ENCODE measurements at places on chromosomes 5 and 9.

DNA sequence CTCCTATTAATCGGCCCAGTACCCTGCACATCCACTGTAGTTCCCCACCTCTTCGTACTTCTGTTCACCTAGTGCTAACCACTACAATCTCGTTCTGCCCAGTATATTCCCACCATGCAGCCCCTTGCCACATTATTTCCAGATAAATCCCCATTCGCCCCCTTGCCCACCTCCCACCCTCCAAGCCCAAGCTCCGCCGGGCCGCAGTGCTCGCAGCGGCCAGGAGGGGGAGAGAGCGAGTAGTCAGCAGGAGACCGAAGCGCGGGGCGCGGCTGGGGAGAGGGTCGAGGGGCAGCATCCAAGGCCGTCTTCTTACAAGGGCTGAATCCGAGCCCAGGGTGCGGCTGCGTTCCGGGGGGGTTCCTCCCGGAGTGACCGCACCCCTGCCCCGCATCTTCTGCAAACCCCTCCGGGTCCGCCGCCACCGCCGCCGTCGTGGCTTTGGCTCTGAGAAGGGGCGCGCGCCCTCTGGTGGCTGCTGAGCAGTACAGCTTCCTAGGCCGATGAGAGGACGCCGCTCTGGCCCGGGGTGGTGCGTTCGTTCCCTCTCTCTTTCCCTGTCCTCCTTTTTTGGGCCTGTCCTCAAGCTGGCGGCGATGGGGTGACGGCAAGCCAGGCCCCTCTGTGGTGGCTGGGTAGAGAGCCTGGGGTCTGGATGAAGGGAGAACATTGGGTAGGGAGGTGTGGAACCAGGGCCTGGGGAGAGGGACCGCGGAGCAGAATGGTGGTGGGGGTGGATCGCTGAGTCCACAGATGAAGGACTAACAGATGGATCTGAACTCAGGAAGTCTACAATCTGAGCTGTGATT, 30.0 kb upstream of the PSD2 start:
- peak; percentile 79 for DNase-seq

GRCh38 chr9:33907347-33907746, 90.4 kb downstream of the UBE2R2 start:
- no peak for DNase-seq

GRCh38 chr9:125515983-125516940, 190.7 kb downstream of the MAPKAP1 start:
- no peak for DNase-seq

- DNase-seq: peak; percentile 50
Measured at GRCh38 chr9:7287065-7287464, 512.5 kb downstream of the DMAC1 start.

DNA sequence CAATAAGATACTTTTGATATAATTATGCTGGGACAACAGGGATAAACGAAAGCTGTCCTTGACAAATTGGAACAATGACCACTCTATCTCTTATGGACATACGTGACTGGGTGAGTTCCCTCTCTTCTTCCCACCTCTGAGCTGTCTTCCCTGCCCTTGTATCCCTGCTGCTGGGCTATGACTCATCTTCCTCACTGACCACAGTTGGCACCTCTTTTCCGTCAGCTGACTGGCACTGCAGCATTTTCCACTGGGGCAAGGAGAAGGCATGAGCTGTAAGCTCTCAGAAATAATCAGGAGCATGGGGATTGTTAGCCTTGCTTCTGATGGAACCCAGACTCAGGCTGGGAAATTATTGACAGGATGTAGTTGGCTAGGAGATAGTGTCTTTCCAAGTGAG, 48.7 kb downstream of the PCSK1 start:
- no peak for DNase-seq

DNA sequence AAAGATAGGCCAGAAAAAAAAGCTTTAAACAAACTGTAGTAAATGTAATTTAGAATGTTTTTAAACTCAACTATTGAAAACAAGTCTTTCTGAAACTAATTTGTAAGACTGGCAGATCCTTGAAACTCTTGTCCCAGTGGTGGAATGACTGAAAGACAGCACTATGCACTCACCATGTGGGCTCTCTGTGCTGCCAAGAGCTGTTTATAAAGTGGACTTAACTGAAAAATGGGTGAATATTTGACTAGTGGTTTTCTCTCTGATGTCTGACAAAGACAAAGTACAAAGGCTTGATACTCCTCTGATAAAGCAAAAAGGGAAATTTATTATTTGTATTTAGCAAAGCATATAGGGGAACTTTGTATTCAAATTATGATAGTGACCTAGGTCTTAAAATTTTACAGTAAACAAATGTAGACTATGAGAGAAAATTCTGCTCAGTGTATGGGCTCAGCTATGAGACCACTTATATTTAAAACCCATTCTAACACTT, 635.4 kb downstream of the NR2F1-AS1 start:
- no peak for DNase-seq

DNA sequence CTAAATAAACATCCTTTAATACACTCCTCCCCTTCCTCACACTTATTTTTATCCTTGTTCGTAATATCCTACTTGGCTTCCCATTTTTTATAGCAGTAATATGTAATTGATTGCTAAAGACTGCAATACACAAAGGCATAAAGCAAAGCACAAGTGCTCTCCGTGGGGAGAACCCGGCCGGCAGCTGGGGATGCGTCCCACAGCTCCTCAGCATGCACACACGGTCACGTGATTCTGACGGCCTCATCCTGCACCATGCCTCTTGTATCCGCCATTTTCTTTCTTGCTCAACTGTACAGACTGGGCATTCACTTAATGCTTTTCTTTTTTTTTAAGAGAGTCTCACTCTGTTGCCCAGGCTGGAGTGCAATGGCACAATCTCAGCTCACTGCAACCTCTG, 2.8 kb downstream of the BRD3OS start:
- DNase-seq: no peak
